ENCODE measurements at places on chromosomes 3 and 15.

- DNase-seq: no peak
These were observed 24.2 kb downstream of the STARD5 start for GRCh38 chr15:81299630-81300273.

DNA sequence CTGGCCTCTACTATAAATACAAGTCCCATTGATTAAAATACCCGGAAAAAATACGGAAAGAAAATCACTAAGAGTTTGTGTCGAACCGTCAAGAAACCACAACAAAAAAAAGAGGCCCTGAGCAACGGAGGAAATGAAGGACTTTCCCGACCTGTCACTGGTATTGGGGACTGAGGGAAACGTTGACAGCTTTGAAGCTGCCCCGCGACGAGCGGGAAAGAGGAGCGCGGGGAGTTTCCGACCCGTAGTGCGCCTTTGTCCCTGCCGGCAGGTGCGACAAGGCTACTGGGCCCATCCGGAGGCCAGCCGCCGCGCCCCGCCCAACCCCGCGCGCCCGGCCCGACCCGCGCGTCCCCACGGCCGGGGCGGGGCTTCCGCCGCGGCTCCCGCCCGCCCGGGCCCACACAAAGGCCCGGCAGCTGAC, 416 bp downstream of the PBRM1 start:
- no peak for DNase-seq

DNA sequence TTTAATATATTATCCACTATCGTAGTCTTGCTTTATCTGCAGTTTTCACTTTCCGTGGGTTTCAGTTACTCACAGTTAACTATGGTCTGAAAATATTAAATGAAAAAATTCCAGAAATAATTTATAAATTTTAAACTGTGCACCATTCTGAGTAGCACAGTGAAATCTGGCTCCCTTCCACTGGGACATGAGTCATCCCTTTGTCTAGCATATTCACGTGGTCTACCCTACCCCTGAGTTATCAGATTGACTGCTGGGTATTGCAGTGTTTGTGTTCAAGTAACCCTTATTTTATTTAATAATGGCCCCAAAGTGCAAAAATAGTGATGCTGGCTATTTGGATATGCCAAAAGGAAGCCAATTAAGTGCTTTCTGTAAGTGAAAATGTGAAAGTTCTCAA, 539.5 kb upstream of the AGTR1 start:
- peak; percentile 7 for DNase-seq

GRCh38 chr3:19547665-19548464, 386.2 kb downstream of the EFHB start:
- no peak for DNase-seq

GRCh38 chr15:99630607-99631131, 64.9 kb downstream of the MEF2A start:
- no peak for DNase-seq

DNA sequence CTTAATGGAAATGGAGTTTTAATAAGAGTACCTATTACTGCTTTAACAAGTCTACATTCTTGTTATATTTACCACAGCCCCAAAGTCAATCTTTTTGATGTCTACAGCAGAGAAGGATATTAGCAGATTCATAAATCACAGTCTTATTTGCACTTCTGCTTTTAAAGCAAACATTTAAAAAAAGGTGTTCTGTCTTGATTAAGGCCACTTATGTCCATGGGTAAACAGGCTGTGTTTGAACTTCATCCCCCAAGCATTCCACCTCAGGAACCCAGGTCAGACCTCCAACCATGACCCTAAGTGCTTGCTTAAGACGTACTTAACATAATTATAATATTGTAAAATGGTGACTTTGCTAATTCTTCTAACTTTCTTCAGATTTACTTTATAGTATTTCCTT, 113.4 kb downstream of the CMSS1 start:
- no peak for DNase-seq

DNA sequence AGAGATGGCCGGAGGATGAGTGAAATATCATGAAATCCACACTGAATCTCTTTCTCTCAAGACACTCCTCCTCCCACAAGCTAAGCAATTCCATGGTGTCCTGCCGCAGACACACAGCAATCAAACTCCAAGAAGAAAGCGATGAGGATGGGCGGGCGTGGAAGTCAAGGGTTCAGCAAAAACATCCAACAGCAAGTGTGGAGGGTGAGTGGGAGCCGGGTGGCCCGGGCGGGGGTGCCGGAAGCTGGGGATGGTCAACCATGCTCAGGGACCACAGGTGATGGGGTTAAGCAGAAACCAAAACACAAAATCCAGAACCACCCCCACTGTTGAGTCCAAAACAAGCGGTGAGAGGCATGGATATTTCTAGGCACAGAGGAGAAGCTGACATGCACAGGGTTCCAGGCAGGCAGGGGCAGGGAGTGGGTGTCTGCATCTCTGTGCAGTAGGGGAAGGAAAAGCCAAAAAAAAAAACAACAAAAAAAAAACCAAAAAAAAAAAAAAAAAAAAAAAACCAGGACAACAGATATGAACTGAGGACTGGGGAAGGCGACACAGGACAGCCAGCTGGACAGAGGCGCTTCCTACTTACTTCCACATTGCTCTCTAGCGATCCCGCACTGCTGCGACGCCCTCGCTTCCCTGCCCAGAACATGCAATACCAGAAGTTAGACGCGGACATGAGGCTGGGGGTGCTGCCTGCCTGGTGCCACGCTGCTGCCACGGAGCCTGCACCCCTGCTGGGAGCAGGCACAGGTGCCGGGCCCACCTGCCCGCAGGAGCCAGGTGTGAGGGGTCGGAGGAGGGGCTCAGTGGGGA, 61.0 kb upstream of the RPL32 start:
- DNase-seq: no peak

GRCh38 chr3:58824285-58824684, 157.7 kb upstream of the FAM3D start:
- peak; percentile 33 for DNase-seq

DNA sequence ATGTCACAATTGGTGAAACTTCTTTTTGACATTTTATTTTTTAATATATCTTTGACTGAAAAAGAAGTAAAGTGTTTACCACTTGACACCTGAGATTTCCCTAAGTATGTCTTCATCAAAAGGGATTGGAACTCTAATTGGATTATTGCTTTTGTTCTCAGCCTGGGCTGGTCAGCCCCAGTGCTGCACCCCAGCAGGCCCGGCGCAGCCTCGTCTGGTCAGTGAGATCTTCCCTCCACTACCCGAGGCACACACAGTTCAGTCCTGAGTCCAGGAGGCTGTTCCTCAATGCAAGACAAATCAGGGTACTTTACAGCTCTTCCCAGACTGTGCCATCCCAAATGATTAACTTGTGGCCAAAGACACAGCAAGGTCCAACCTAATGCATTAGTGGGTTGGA, 146.9 kb upstream of the SEMA6D start:
- no peak for DNase-seq

DNA sequence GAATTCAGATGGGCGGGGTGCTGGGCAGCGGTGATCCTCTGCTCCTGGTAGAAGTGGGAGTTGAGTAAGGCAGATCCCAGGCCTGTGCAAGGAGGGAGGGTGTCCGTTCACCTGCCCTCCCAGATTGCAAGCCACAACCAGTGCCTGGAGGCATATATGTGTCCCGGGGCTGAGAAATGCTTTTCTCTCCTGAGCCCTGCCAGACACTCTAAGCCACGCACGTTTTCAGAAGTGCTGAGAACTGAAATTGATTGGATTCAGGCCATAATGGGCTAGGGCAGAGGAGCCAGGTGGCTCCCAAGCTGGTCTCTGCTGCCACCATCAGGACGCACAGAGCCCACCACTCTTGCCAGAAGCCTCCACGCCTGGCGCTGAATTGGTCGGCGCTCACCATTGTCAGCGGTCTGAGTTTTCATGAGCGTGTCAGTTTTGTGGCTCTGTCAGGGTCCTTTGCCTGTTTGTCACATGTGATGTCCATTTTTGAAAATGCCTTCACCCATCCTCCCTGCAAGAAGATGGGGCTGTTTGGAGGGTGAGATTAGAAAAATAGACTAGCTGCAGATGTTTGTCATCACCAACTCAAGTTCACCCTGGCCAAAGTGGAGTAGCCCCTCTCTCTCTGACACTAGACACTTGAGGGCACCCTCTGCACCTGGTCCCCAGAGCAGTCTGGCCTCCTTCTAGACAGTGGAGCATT, 15.4 kb upstream of the BFSP2 start:
- DNase-seq: peak; percentile 26

DNA sequence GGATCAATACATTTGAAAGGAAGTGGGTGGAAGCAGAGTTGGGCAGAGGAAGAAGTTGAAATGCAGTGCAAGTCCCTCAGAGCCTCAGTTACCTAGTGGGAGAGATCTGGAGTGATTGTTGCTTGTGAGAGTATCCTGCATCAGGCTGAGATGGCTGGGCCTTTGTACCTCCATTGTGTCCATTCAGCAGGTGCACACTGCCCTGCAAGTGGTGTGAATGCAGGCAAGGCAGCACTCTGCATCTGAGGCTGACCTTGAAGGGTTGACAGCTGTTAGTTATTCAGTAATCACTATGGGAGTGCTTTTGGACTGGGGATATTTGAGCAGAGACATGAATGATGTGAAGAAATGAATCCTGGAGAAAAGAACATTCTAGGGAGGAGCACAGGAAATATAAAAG, 25.2 kb downstream of the ATP6V1A start:
- DNase-seq: no peak

- DNase-seq: no peak
These were observed 105.0 kb upstream of the P2RY1 start for GRCh38 chr3:152729906-152730305.

DNA sequence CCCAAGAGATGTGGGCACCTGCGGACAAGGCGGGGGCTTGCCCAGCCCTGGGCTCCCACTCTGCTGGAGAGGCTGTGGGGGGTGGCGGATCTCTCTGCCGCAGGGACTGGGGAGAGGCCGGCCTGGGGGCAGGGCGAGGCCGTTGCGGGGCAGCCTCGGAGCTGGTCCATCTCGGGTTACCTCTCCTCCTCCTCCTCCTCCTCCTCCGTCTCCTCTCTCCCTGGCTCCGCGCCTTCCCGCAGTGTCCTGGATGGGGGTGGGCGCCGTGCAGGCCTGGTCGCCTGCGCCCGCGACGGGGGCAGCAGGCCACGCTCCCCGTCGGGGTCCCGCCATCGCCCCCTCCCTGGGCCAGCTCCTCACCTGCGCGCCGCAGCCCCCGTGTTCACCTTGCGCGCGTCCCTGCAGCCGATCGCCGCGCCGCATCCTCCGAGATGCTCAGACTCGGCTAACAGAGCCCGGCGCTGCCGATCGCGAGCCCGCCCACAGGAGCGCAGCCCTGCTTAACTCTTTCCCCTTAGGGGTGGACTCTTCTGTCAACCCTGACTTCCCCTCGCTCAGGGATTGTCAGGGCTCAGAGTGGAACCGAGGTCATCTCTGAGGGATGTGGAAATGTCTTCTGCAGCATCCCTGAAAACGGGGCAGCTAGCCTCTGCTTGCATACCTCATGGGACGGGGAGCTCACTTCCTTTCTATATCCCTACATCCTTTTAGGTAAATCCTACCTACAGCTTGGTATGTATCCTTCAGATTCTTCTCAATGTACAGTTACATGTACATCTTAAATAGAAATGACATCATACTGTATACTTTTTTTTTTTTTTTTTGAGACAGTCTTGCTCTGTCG, at the start of gene PRRT3:
TSS of gene PRRT3 (minus strand) at position 447 of the 844 bp plus-strand sequence. CDS start 2,293 bp downstream, outside the sequence.
- no peak for DNase-seq

- no peak for DNase-seq
These were observed 89.8 kb downstream of the KLHL25 start for GRCh38 chr15:85704720-85705429.

DNA sequence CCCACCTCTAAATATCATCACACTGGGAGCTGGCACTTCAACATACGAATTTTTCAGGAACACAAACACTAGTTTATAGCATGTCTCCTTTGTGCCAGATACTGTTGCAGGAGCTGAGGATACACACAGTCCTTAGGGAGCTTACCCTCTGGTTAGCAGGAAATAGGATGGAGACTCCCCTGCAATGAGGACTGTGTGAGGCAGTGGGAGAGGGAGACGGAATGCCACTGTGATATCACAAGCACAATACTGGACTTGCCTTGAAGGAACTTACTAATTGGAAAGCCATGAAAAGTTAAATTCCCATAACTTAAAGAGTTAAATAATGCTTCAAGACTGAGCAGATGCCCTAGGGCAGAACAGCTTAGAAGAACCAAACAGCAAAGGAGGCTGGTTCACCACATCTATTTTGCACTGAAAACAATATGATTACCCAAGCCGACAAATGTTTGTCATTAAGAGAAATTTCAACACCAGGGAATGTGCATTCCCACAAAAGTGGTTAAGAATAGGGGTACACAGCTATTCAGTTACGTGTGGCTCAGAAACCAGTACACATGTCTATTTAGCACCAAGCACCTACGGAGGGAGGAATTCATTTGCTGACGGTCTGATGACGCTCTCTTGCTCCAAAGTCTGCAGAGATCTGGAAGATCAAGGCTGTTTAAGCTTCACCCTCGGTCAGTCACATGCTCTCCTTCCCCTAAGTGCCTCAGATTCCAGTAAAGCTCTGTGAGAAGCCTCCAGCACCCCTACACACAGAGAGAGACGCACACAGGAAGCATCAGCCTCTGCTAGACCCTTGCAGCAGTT, 5.2 kb downstream of the TBC1D2B start:
- DNase-seq: no peak

DNA sequence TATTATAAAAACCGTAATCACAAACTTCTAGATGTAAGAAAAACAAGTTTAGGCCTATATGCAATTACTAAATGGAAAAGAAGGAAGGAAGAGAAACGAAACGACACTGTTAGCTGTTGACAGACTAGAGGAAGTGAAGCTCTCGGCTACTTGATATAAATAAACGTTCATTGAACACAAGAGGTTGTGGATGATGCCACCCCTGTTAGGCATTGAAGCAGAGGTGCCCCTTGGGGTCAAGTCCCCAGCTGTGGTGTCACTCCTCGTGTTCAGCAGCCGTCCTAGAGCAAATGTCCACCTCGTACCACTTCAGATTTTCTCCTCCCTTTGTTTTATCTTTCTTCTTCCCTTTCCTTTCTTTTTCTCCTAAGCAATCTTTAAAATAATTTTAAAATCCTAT, 146.5 kb upstream of the UBE2E1 start:
- DNase-seq: no peak

GRCh38 chr3:62187022-62187431, 186.3 kb downstream of the FEZF2 start:
- no peak for DNase-seq

Data from AG04450 (cell line).